ENCODE measurements at places on chromosomes 11 and 22.
A peak's percentile ranks its signal among the peaks of the same experiment; 100 is the strongest.

DNA sequence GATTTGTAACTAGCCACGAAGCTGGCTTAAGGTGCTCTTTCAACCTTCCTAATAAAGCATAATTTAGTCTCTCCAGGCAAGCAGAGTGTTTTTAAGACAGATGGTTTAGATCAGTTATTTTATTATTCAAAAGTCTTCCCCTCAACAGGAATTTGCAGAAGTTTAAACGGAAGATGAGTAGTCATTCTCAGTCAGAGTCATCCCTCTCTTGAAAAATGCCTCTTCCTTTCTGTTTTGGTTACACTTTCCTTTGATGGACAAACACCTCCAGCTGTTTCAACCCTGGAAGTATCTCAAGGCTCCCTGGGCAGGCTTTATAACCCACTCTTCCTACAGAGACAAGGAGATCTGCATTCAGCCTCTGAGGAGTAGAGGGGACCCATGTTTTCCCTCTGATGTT is 60.3 kb upstream of the POU2AF2 start:
- no peak for DNase-seq

- DNase-seq = no peak
Observed at GRCh38 chr22:49077036-49077393, 750.7 kb downstream of the BRD1 start.

DNA sequence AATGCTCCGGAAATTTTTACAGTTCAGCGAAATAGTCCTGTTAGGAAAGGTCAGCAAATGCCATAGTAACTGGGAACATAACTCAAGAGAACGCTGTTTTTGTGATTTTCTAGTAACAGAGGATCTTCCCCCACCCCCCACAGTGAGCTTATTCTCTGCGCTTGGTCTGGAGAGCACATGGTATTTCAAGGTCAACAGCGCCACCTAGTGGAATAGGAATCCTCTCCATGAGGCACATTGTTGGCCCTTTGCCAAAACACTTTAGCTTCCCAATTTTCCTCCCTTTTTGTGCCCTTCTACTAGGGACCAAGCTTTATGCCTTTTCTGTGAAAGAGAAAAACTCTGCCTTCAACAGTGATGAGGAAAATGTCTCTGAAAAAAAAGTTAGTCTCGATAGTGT is 13.2 kb upstream of the OR4C12 start:
- DNase-seq = no peak

DNA sequence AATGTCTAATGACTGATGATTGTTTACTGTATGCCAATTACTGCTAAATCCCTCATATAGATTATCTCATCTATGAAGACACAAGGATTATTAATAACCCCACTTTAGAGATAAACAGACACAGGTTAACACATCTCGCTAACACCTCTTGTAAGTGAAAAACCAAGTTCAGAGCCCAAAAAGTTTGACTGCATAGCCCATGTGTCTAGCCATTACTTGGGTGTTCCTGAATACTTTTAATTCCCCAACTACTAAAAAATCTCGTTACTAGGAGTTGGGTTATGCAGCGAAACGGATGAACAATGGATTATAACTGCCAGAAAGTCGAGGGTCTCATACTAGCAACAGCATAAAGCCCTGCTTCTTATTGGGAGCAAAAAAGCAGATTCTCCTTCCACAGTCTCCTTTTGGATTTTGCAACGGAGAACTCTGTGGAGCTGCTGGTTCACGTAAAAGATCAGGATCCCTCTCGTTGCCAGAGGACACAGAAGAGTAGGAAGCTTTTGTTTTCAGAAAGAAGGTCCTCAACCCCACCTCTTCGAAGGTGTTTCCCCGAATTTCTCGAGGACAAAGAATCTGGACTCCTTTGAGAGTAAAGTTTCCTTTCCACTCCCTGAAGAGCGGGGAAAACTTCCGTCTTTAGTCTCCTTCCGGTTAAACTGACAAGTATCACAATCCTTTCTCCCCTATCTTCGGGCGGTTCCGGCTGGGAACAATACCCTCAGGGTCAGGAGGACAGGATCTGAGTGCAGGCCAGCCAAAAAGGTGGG is 979 bp downstream of the ZBED5 start:
- DNase-seq = no peak

DNA sequence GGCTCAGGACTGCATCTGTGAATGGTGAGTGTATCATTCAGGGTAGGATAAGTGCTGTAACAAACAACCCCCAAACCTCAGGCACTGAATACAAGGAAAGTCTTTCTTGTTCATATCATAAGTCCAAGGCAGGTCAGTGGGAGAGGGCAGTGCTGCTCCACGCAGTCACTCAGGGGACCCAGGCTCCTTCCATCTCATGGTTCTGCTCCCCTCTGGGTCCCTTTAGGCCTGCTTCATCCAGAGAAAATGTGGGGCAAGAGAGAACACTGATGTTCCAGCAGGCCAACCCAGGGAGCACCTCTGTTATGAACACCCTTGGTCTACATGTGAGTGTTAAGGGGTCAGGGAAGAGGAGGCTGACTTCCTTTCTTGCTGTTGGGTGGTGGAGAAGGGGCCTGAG is 187.8 kb downstream of the CHST1 start:
- no peak for DNase-seq

DNA sequence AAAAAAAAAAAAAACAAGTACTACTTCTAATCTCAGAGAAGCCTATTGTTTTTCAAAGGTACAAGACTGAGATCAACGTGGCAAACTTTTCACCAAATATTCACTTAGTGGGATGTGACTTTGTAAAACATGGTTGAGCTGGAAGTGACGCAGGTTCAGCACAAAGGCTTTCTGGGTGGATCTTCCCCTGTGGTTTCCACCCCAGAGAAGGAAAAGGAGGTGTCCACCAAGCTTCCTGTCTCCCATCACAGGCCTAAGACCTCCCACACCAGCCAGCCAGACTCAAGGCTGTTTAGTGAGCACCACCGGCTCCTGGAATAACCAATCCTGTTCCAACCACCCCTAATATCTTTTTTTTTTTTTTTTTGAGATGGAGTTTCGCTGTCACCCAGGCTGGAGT is 5.7 kb downstream of the TMEM184B start:
- no peak for DNase-seq

- no peak for DNase-seq
Observed at GRCh38 chr11:31967404-31968130, 123.3 kb upstream of the RCN1 start.

- DNase-seq = no peak
Observed at GRCh38 chr22:38153821-38154562, 27.6 kb downstream of the PLA2G6 start.

- no peak for DNase-seq
Observed at GRCh38 chr11:74043450-74043849, 34.6 kb upstream of the UCP3 start.

- peak; percentile 61 for DNase-seq
Observed at GRCh38 chr11:33257897-33258630, 883 bp downstream of the HIPK3 start.

GRCh38 chr11:128860571-128861361 is 6.3 kb downstream of the KCNJ1 start:
- DNase-seq = no peak

GRCh38 chr11:30852091-30852490 is 265.9 kb upstream of the MPPED2 start:
- no peak for DNase-seq

GRCh38 chr11:93668171-93668570 is 6.7 kb downstream of the CEP295 start:
- no peak for DNase-seq

DNA sequence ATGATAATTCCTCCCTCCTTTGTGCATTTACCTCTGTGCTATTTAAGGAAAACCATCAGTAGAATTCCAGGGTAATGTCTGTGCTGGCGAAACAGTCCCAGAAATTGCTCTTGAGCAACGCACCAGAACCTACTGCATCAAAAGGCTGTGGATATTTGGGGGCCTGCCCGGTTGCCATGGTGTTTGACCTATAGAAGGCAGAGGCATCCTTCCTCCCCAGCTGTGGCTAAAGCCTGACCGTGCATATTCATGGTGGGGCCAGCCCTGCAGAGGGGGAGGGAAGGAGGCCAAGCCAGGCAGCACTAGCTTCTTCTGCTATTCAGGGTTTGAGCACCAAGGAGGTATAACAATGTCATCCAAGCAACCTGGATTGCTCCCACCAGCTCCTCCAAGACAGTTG is 215.0 kb upstream of the E2F8 start:
- DNase-seq = no peak

- DNase-seq = peak; percentile 42
Observed at GRCh38 chr11:64028398-64029115, 7.2 kb upstream of the FLRT1 start.

DNA sequence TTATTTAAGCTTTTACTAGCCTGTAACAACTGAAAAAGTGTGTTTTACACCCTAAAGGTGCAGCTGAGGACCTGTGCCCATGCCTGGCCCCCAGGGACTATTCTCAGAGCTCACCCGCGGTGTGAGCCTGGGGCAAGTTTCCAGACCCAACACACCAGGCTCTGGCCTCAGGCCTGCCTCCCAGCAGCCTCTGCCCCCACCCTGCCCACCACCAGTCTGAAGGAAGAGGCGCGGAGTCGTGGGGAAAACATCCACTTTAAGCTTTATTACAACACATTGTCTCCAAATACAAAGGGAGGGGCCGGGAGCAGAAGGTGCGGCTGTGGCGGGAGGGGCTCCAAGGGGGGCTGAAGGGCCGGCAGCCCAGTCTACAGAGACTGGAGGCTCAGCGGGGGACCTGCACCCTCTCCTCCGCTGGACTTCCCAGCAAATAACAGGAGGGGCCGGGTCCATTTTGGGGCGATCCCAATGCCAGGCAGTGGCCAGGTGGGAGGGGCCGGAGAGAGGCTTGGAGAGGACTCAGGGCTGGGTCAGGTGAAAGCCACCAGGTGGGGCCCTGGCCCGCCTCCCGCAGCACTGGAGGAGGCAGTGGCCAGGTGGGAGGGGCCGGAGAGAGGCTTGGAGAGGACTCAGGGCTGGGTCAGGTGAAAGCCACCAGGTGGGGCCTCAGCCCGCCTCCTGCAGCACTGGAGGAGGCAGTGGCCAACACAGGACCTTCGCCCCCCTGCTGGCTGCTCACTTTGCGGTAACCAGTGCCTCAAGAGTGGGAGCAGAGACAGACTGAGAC is 18.1 kb downstream of the DUSP8 start:
- DNase-seq = no peak

GRCh38 chr11:62153087-62153395 is 29.2 kb downstream of the INCENP start:
- DNase-seq = no peak

- no peak for DNase-seq
Observed at GRCh38 chr22:17245341-17245740, 26.1 kb upstream of the ADA2 start.

DNA sequence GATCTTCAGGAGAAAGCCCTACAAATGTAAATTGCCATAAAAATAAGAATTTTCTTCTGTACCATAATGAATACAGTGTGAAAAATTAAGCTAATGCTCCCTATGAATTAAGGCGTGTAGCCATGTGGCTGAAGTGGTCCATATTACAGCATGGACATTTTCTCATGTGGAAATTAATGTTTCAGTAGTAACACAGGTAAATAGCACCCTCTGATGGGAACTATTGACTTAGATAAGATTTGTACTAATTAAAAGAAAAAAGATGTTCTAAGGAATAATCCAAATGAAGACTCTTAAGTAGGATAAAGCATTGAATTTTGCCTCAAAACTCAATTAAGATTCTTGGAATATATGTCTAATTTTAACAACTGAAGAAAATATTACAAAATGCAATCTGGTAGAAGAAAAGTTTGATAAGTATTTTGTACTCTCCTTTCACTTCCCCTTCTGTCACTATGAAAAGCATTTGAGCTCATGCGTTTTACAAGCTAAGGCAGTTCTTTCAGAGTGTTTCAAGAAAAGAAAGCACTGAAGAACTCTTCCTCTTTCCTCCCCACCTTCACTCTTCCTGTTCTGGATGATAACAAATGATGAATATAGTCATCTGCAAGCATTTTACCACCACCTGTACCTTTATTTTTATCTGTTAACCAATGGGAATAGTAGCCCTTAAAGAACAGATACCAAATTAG is 9.9 kb upstream of the OR8D2 start:
- DNase-seq = no peak

DNA sequence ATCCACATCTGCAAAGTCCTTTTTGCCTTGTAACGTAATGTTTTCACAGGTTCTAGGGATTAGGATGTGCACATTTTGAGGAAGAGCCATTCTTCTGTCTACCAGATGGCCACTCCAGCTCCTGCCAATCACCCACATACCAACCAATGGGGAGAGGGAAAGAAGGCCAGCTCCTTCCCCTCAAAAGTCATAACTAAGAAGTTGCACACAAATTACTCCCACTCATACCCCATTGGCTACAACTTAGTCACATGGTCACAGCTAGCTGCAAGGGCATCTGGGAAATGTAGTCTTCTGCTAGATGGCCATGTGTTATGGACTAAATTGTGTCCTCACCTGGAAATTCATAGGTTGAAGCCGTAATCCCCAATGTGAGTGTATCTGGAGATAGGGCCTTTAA is 15.4 kb upstream of the MYOD1 start:
- no peak for DNase-seq

DNA sequence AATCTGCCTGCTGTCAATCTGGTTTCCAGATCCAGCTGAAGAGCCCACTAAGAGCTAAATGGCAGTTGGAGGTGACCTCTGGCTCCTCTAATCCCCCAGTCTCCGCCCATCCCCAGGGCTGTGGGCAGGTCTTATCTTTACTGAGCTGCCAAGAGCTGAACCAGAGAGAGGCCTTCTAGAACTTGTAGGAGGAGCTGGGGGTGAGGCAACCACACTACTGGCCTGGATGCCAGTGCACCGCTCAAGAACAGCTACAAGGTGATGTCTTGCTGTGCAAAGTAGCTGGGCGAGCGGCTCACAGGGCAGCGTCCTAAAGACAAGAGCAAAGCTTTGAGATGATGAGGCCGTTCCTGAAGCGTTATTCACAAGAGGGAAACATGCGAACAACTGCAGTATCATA is 374.6 kb downstream of the CTTN start:
- DNase-seq = no peak

DNA sequence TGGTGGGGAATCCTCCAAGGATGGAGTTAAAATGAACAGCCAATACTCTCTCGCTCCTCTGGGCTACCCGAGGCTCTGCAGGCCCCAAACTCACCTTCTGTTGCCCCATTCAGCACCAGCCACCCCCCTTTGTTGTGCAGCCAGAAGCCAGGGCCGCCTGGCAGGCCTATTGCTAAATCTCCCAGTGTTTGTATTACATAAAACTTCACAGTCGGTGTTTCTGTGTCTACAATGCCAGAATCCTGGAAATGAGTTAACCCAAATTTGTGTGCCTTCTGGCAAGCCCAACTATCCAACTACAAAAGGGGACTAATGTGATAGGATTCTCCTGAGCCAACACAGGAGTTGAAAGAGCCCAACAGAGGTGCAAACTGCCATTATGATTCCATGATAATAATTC is 9.3 kb downstream of the KCNJ5 start:
- DNase-seq = no peak

GRCh38 chr11:1138097-1138496 is 19.7 kb upstream of the MUC5AC start:
- no peak for DNase-seq

DNA sequence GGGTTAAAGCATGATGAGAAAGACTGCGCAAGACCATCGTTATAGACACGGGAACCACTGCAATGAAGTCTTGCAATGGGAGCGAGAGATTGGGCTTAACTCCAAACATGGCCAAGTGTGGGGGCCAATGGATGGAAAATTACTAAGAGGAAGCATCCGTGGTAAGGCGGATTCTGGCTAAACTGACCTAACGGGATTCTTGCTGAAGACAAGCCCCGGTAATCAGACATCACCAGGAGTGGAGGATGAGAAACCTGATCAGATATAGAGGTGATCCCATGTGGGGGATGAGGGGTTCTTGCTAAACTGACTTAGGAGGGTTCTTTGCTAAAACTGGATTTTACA is 5.8 kb upstream of the SYNGR1 start:
- DNase-seq = no peak

GRCh38 chr11:78231962-78232501 is 43.3 kb downstream of the USP35 start:
- no peak for DNase-seq
